ENCODE measurements at places on chromosomes 4 and X. TPM values are rescaled to one million over a fixed set of nuclear protein-coding genes. Genes with fewer than 3 reads are reported as not detected.

HTN3 gene
- not detected for total RNA-seq

GRCh38 chrX:63713526-63713925 is 71.5 kb downstream of the ARHGEF9 start:
- H3K27me3 ChIP-seq: no peaks in the 10 kb centered on the region
- H3K36me3 ChIP-seq: peaks cover 27% of the 10 kb centered on the region
- peaks cover 1% of the 10 kb centered on the region for H3K4me1 ChIP-seq

DNA sequence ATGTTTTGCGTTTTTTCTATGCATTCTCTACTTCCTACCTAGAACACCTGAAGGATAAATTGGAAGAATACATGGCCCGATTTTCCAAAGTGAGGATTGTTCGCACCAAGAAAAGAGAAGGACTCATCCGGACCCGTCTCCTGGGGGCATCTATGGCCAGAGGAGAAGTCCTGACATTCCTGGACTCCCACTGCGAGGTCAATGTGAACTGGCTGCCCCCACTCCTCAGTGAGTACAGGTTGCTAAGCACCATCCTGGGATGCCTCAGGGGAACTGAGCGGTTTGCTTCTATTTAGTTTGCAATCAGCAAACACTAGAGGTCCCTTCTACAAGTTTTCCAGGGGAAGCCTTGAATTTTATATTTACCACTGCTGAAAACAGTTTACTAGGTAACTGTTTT is 359.3 kb upstream of the GALNT7 start:
- H3K4me1 ChIP-seq: peaks cover 3% of the 10 kb centered on the region
- H3K27me3 ChIP-seq: no peaks in the 10 kb centered on the region
- no peak overlapping the region for H3K4me3 ChIP-seq
- no peaks in the 10 kb centered on the region for H3K36me3 ChIP-seq
- no peak overlapping the region for H3K27ac ChIP-seq

ERCC6L gene
- 9.6 TPM for total RNA-seq

ABCD1 gene
- total RNA-seq: 10.1 TPM
